ENCODE measurements at places on chromosomes 16 and 17. TPM values are rescaled to one million over a fixed set of nuclear protein-coding genes. Genes with fewer than 3 reads are reported as not detected.
A peak's percentile ranks its signal among the peaks of the same experiment; 100 is the strongest.

WDR45B gene
- total RNA-seq = 65.1 TPM

CACNG3 gene
- not detected for total RNA-seq

DNA sequence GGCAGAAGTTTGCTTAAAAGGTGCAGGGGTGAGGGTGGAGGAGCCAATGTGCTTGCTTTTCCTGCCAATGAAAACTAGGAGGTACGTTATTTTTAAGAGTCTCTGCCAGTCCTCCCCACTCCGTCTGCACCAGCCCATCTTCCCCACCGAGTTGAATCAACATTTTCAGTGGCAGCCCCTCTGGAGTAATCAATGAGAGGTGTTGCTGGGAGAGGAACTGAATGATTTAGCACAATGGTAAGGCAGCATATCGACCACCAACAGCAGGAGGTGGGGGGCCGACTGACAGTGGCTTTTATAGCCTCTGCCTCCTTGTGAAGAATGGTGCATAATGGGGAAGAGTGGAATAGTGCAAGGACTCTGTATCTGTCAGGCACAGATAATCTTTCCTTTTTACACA lies 1465.0 kb upstream of the GOT2 start:
- DNase-seq = no peak

DNA sequence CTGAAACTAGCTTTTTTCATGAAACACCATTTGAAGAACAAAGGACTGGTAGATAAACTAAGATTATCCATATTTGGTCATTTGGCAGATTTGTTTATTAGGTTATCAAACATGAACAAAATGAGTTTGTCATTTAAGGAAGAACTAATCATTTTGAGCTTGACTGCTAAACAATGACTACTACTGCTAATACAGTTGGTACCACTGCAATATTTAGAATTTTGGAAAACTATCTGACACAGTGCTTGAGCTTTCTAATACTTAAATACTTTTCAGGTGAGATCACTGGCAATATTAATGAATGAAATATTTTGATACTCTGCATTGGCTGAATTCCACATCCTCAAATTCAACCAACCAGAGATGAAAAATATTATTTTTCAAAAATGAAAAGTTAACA lies 47.2 kb downstream of the MED13 start:
- no peak for DNase-seq

DNA sequence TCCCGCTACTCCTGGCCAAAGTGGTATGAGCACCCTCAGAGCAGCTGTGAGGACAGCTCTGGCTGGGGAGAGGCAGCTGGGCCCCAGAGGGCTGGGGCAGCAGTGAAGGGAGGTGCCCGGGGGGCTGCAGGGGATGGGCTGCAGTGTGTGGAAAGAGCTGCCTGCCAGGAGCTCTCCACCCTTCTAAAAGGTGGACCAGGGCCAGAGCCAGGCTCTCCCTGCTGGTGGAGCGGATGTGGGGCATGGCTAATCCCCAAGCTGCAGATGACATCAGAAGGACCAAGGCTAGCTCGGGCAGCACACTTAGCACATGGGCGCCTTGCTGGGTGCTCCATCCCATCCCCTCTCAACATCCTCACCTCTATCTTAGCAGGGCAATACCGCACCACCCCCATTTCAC lies 103.1 kb downstream of the SDK2 start:
- DNase-seq = no peak

GRCh38 chr16:20089246-20089965 lies 15.7 kb upstream of the GPR139 start:
- DNase-seq = no peak

DNA sequence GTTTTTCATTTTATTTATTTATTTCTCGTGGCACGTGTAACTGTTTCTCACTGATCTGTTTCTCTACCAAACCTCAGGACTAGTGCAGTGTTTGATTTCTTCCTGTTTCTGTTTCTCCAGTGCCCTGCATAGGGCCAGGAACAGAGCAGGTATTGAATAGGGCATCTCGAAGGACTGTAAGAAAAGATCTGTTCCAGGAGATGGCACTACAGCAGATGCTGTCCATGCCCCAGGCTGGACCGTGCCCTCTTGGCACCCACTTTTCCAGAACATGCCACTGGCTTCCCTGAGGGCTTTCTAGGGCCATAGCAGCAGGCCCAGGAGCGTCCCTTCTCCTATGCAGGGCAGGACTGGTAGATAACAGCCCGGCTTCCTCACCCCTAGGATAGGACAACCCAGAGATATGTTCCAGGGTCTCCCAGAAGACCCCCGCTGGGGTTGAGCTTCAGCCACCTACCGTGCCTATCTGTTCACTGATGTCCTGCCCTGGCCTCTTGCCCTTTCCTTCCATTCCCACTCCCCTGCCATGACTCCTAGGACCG lies 4.4 kb downstream of the SNX20 start:
- DNase-seq = no peak

NPIPA8 gene
- 0.67 TPM for total RNA-seq

HEATR9 gene
- 0.17 TPM for total RNA-seq

DNA sequence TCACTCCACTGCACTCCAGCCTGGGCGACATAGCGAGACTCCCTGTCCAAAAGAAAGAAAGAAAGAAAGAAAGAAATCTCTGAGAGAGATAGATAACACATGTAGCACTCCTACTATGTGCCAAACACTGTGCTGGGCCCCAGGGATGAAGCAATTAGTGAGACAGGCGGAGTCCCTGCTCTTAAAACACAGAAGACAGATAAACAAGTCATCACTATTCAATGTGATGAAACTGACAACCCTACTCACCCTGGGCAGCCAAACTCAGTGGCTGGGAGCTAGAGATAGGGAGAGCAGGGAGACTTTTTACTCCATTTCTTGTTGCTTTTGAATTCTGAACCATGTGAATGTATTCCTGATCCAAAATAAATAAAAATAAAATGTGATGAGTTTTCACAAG lies 35.2 kb upstream of the GOSR2 start:
- no peak for DNase-seq

DNA sequence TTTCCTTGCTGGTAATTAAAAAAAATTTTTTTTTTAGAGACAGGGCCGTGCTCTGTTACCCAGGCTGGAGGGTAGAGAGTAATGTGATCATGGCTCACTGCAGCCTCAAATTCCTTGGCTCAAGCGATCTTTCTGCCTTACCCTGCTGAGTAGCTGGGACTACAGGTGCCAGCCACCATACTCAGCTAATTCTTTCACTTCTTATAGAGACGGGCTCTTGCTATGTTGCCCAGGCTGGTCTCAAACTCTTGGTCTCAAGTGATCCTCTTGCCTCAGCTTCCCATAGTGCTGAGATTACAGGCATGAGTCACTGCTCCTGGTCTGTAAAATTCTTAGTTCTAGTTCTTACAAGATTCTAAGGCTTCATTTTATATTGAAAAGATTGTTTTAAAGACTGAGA lies 11.1 kb downstream of the SMIM36 start:
- DNase-seq = no peak

KRT34 gene
- total RNA-seq = not detected

- no peak for DNase-seq
Measured at GRCh38 chr17:44872131-44872768, 24.6 kb downstream of the HIGD1B start.

DNA sequence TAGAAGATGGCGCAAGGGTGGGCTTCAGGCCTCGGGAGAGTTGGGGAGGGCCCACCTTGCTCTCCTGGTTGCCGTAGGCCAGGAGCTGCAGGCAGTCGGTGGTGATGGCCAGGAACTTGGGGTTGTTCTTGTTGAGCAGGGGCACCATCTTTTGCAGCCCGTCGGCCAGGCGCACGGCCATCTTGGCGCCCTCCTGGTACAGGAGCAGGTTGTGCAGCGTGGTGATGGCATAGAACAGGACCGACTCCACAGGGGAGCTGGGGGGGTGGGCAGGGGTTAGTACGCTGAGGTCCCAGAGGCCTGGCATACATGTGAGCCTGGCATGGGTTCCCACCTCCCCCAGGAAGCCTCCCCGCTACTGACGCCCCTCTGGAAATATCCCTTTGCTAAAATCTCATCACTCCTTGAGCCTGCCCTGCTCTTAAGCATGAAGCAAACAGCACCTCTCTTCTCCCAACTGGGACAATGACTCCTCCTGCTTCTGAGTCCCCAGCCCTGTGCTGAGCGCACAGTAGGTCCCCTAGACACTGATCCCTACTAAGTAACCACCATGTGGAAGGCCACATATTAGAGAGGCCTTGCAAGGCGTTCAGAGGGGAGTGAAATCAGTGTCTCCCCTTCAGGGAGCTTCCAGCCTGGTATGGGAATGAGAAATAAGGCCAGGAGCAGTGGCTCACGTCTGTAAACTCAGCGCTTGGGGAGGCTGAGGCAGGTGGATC lies 19.0 kb downstream of the JUP start:
- DNase-seq = no peak

GRCh38 chr17:78081551-78081950 lies 47.0 kb downstream of the TMC6 start:
- DNase-seq = no peak

GRCh38 chr17:68205808-68206720 lies 41.8 kb upstream of the AMZ2 start:
- DNase-seq = peak; percentile 76

RHBDL1 gene
- 2.0 TPM for total RNA-seq

GRCh38 chr17:69067274-69068047 lies 6.7 kb upstream of the ABCA9 start:
- no peak for DNase-seq

DNA sequence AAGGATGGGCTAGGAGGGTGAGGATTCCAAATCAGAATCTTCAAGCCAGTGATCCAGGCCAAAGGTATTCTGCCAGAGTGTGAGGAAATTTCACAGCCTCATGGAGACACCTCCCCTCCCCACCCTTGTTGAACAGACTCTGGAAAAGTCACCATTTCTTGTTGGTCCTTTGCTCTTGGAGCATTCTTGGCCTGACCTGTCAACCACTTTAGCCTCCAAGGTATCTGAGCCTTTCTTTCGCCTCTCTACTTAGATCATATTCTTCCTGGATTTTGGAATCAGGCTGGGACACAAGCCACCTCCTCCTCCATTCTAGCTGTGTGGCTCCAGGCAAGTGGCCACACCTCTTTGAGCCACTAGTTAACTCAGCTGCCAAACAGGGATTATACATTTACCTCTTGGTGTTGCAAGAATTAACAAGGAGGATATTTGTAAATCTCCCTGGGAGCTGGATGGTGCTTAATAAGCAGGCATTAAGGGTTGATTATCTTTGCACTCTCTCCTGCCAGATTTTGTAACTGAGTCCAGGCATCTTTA lies 193.5 kb downstream of the WWOX start:
- DNase-seq = no peak

GRCh38 chr17:64133546-64134215 lies 3.7 kb upstream of the ERN1 start:
- no peak for DNase-seq

TNP2 gene
- not detected for total RNA-seq

DNA sequence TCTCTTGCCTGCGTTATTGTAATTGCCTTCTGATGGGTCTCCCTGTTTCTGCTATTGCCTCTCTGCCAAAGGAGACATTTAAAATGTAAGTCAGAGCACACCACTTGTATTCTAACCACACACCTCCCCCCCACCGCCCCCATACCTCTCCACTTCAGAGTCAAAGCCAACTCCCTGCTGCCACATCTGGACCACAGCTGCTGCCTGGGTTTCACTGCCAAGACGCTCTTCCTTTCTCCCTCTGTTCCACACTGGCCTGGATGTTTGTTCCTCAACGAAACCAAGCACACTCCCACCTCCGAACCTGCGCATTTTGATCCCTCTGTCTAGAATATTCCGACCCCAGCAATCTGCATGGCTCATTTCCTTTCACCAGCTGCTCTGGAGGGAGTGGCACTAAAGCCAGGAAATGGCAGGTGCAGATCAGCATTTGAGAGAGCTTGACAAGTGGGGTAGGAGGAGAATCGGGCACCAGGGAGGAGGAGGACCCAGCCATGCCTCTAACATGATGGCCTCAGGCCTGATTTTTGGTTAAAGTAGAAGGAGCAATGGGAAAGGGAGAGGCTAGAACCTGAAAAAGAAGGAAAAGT lies 92.4 kb upstream of the HS3ST2 start:
- no peak for DNase-seq

KRT32 gene
- not detected for total RNA-seq

GRCh38 chr16:50724306-50724705 lies 17.6 kb upstream of the CYLD start:
- no peak for DNase-seq

- DNase-seq = no peak
Measured at GRCh38 chr16:88943741-88944140, 33.3 kb downstream of the CBFA2T3 start.
